GM03348 (cell line): ENCODE measurements at places on chromosomes 16 and 17.

DNA sequence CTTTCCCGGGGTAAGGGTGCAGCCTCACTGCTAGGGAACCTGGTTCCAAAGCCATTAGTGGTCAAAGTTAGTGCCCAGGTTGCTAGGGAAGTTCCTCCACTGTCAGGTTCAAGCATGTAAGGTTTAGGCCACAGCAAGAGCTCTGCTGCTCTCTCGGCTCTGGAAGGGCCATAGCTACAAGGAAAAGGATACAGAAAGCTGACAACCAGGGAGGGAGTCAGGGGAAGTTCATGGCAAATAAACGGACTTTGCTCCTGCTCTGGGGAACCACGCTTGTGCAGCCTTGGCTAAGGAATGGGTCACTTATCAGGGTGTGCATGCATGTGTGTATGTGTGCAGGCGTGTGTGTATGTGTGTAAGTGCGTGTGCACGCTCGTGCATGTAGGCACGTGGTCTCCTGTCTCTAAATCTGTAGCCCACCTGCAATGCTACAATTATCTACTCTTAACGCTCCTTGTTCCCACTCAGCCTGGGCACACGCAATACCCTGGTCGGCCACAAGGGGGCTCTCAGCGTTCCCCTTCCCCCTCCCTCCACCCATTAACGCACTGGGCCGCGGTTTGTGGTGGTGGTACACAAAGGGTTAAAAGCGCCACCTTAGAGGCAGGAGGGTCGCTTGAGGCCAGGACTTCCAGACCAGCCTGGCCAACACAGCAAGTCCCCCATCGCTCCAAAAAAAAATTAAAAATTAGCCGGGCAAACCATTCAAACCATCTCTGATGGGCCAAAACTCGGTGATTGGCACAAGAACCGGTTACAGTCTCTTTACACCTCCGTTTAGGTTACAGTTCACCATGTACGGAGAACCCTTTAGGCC is 48.4 kb upstream of the KDM8 start:
- peak; percentile 85 for DNase-seq

DNA sequence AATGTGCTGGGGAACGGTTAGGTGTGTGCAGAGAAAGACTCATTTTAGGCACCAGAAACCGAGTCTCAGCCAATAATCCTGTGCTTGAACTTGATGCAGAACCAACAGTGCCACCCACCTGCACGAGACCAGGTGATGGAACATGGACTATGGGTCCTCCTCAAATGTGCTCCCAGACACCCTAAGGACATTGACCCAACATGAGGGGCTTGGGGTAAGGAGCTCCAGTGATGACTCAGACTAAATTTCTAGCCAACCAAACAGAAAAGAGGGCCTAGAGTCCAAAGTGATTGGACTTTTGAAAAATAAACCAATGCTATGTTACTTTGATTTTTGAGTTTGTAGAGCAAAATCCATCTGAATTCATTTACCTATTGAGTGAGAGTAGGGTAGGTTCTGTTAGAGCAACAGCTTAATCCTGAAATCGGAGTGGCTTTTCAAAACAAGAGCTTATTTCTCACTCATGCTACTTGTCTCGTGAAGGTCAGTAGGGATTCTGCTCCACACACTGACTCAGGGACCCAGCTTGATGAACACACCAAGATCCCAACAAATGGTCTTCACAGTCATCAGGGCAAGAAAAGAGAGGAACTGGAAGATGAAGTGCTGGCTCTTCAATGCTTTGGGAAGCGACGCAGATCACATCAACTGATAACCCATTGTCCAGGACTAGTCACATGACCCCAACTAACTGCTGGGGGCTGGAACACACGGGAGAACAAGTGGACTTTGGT is 21.8 kb downstream of the FAM20A start:
- DNase-seq = no peak

GRCh38 chr17:15777717-15778116 is 45.6 kb downstream of the TBC1D26 start:
- DNase-seq = no peak

DNA sequence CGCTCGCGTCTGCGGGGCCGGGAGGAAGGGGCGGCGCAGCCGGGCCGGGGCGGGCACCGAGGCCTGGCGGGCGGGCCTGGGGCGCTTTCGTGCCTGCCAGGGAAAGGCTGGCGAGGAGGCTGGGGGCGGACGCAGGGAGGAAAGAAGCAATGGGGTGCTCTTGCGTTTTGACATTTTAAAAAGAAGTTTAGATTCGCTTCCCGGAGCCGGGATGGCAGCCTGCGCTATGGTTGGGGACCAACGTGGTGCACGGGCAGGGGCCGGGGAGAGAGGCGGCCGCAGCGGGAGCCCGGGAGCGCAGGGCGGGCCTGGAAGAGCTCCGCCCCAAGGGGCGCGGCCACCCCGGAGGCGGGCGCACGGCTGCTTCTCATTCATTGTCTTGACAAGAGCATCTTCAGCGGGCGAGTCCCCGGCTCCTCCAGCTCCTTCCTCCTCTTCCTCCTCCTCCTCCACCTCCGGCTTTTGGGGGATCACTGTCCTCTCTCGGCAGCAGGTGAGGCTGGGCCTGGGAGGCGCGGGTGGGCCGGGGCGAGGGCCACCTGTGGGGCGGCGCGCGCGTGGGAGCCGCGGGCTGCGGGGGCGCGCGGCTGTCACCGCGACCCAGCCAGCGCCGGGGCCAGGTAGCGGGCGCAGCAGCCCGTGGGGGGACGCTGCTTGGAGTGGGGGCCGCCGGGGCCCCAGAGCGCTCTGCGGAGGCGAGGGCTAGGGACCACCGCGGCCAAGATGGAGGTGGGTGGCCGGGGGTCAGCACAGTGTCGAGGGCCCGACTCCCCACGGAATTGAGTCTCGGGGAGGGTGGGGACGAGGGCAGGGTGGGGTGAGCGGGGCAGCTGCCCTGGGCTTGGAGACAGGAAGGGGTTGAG is at the start of gene CORO1A:
CORO1A (plus strand) TSS at position 370 of the 863 bp plus-strand sequence. CDS start 1,608 bp downstream, outside the sequence.
- peak; percentile 90 for DNase-seq

DNA sequence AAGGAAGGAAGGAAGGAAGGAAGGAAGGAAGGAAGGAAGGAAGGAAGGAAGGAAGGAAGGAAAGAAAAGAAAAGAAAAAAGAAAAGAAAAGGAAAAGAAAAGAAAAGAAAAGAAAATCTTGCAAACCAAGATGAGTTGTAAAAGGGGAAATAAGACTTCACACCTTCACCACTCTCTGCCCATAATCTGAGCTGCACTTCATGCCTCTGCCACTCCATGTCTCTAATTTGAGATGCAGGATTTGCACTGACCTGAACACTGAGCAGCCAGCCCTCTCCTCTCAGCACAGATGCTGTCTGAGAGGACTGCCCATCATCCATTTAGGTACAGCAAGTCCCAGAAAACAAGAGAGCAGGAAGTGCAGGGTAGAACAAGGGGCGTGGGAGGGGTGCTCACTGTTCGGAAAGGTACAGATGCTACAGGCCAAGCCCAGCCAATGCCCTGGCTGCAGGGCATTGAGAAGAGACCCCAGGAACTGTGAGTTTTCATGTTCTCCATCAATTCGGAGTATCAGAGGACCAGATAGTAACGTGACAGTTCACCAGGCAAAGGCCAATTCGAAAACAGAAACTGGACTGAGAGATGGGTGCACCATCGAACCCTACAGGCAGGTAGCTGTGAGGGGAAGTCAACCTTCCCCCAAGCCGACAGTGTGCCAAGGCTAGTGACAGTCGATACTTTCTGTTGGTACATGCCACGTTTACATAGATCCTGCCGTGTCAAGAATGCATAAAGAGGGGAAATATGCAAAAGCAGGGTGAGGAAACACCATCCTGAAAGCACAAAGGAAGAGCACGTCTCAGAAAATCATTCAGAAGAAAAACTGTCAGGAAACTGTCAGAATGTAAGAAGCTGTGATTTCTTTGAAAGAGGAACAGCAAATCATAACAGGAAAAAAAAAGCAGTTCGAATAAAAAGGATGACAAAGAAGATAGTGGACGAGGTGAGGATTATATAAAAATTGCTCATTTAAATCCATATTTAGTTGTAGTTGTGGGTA is 142.0 kb upstream of the RCVRN start:
- no peak for DNase-seq

DNA sequence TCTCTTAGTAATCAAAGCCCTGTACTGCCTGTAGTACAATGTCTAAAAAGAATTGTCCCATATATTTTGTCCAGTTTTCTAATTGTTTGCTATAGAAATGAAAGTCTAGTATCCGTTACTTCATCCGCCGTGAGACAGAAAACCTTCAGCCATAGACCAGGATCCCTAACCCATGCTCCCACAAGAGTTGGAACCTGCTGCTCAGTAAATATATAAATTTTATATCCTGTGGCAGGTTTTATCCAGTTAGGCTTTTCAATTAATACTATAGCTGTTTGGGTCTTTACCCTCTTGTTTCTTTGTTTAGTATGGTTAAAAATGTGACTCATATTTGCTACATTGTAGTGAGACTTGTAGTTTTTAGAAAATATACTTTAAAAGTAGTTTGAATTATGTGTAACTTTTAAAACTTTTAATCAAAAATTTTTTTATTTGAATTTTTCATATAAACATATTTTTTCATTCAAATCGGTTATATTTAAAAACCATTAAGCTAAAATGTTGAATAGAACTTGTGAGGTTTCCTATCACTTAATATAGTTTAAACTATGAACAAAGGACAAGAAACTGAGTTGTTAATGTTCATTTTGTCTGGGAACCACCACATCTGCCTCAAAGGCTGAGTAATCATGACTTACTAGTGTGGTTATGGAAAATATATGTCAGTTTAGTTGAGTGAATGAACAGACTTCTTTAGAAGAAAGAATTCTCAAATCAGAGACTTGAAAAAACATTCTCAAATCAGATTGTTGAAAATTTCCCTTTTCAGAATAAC is 54.8 kb downstream of the VMP1 start:
- DNase-seq = peak; percentile 45

GRCh38 chr17:32689348-32689747 is 187.6 kb downstream of the MYO1D start:
- no peak for DNase-seq

- DNase-seq = no peak
Measured at GRCh38 chr17:27424941-27425340, 31.3 kb upstream of the KSR1 start.

DNA sequence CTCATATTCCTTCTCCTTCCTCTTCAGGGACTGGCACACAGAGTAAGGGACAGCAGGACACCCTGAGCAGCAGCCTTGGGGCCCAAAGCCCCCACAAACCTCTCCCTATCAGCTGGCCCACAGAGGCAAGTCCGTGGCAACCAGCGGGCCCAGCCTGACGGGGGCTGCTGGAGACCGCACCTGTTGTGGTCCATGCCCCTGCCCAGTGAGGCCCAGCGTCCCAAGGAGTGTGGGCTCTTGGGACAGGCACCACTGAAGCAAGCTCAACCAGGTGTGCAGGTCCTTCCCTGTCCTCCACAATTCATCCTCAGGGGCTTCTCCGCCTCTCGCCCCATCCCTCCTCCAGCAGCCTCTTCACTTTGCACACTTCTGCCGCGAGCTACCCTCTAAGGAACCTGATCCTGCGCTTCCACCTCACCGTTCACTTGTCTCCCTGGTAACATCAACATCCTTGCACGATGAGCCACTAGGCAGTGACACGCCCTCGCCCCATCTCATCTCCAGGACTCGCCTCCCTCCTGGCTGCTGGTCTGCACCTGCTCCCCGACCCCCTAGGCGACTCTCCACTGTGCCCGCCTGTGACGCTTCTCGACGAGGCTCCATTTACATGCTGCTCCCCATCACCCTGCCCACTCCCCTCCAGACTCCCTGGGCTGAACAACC is 12.7 kb downstream of the MNT start:
- no peak for DNase-seq

DNA sequence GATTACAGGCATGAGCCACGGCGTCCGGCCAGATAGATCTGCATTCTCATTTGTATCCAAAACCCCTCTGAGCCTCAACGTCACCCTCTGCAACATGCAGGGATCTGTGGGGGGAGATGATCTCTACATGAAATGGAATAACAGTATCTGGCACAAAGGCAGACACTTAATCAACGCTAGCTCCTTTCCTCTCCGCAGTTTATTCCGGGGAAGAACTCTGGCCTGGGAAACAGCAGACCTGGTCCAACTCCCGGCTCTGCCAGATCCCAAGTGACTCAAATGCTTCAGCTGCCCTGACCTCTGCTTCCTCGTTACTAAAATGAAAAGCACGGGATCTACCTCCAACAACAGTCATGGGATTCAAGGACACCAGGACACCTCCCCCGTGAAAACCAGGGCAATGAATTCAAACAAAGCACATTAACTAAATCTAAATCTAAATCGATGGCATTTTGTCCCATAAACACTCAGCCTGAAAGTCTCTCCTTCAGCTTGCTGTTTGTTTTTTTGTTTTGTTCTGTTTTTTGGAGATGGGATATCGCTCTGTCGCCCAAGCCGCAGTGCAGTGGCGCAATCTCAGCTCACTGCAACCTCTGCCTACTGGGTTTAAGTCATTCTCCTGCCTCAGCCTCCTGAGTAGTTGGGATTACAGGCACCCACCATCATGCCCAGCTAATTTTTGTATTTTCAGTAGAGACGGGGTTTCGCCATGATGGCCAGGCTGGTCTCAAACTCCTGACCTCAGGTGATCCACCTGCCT is 78.2 kb downstream of the NXN start:
- peak; percentile 65 for DNase-seq

DNA sequence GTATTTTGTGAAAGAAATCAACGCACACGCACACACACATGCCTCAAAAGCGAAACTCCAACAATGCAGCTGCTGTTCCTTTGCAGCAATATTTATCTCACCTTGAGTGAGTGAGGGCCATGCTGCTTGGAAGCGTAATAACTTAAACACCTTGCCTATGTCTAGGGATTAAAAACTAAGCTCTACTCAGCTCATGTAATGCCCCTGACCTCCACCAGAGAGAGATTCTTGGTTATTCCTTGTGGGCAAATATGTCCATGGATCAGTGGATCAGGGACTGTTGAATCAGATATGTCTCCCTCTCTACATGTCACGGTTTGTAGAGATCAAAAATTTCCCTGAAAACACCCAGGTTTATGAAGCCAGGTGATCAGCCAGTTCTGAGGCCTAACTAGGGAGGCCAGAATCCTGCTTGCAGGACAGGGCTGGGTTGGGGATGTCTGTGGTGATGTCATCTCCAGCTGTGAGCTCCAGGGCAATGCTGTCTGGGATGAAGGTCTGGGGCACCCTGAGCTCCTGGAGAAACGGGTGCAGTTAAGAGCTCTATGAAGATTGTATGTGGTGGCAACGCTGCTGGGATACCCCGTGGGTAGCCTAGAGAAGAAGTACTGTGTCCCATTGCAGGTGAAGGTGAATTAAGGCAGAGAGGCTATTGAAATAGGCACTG is 149.4 kb downstream of the KCNJ12 start:
- no peak for DNase-seq

DNA sequence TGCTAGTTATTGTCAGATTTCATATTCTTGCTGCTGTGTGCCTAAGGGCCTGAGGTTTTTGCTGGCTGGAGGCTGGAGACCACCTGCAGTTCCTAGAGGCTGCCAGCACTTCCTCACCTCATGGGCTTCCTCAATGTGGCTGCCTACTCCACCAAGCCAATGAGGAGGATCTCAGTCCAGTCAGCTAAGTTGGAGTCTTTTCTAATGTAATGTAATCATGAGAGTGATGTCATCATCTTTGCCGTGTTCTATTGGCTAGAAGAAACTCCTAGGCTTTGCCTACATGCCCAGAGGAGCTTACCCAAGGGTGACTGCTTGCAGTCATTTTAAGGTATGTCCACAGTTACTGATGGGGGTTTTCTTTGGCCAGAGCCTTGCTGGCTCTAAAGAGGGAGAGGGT is 53.0 kb downstream of the SOCS3 start:
- no peak for DNase-seq

DNA sequence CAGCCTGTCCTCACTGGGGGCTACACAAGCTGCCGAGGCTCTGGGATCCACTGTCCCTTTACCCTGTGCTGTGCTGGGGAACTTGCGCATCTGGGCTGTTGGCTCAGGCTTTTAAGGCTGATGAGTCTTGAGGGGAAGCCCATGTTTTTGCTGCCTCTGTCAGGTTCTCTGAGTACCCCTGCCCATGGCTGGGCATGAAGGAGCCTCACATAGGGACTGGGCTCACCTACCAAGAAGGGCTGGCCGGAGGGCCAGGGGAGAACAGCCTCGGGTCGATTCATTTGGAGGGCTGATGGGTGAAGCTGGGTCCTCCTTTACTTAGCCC is 14.6 kb downstream of the FMNL1 start:
- no peak for DNase-seq
